ENCODE measurements at places on chromosomes 3 and 15. TPM values are rescaled to one million over a fixed set of nuclear protein-coding genes. Genes with fewer than 3 reads are reported as not detected.

C3orf85 gene
- polyA plus RNA-seq, result 20.4 TPM

MINAR1 gene
- polyA plus RNA-seq, result 0.97 TPM

KLF15 gene
- polyA plus RNA-seq, result 12.9 TPM

TLR9 gene
- polyA plus RNA-seq, result 0.08 TPM

GAP43 gene
- polyA plus RNA-seq, result 4.0 TPM

PP2D1 gene
- 0.28 TPM for polyA plus RNA-seq

IL5RA gene
- 0.57 TPM for polyA plus RNA-seq

HRH1 gene
- 2.6 TPM for polyA plus RNA-seq

EPHA3 gene
- polyA plus RNA-seq, result 6.0 TPM

C2CD4A gene
- polyA plus RNA-seq, result 0.36 TPM

GOLIM4 gene
- 115 TPM for polyA plus RNA-seq

CELSR3 gene
- 0.96 TPM for polyA plus RNA-seq

CDCP1 gene
- 0.93 TPM for polyA plus RNA-seq

CYP1A1 gene
- polyA plus RNA-seq, result 0.11 TPM

CHRNB4 gene
- 3.1 TPM for polyA plus RNA-seq

SLC7A14 gene
- polyA plus RNA-seq, result 1.8 TPM

AGTR1 gene
- polyA plus RNA-seq, result 31.8 TPM

RAB7A gene
- 242 TPM for polyA plus RNA-seq

SLC27A2 gene
- 53.6 TPM for polyA plus RNA-seq

GRAMD1C gene
- polyA plus RNA-seq, result 21.9 TPM

HIGD2B gene
- not detected for polyA plus RNA-seq
